ENCODE measurements at places on chromosomes 16 and 17.
A peak's percentile ranks its signal among the peaks of the same experiment; 100 is the strongest.

GRCh38 chr17:3594051-3594800 lies 15.0 kb downstream of the TRPV1 start:
- DNase-seq: no peak

DNA sequence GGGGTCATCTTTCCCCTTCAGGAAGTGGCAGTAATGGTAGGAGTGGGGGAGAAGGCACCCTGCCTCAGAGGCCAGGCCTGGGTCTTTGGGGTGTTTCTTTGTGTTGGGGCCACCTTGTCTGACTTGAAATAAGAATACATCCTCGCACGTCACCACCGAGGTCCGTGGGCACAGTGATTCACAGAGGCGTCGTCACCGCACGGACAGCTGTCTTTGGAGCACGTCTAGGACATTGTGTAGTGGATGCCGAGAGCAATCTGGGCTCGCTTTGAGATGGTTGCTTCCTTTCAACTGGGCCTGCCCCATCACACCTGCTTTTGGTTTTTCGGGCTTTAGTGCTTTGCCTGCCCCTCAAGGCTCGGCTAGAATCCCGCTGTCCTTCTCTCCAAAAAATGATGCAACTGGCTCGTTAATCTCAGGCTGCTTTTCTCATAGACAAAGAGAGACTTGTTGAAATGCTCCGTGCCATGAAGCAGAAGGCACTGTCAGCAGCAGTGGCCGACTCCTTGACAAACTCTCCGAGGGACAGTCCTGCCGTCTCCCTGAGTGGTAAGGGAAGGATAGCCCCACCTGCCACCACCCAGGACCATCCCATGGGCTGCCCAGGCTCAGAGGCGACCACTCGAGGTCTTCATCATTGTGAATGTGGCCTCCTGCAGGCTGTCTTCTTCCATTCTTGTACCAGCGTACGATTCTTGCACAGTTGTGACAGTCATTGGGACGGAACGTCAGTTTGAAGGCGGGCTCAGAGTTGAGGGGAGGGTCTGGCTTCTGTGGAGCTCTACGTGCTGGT lies 24.0 kb downstream of the GINS2 start:
- DNase-seq: no peak

GRCh38 chr16:88691924-88692560 lies 5.7 kb upstream of the SNAI3 start:
- DNase-seq: no peak

DNA sequence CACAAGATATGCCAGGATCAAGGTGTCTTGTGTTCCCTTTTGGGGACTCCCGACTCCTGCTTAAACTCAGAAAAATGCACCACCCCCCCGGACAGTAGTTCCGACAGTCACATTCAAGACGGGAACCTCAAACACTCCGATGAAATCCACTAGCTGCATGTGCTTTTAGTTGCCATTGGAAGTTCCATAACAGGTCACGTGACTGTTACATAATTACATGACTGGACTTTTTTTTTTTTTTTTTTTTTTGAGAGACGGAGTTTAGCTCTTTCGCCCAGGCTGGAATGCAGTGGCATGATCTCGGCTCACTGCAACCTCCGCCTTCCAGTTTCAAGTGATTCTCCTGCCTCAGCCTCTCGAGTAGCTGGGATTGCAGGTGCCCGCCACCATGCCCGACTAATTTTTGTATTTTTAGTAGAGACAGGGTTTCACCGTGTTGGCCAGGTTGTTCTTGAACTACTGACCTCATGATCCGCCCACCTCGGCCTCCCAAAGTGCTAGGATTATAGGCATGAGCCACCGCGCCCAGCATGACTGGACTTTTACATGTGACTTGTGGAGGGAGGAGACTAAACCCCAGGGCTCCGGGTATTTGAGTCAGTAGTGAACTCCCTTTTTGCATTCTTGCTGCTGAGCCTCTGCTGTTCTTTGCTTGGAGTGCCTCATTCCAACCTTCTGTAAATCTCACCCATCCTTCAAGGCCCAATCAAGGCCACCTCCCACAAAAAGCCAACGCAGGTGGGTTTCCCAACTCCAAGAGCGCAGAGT lies 1.6 kb downstream of the SIRT7 start:
- DNase-seq: no peak

DNA sequence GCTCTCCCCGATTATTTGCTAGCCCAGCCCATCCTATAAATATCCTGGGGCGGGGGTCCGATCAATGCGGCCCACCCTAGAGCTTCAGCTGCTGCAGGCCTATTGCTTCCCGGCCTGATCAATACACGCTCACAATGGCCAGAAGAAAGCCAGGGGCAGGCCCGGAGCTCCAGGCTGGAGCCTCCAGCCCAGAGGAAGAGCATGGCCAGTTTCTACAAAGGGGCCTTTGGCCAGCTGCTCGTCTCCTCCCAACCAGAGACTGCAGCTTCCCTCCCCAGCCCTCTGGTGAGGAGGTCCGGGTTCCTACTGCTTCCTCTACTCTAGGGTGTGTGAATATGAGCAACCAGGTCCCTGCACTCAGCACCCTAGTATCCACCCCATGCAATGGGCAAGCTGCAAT lies 36.7 kb downstream of the SALL1 start:
- no peak for DNase-seq

DNA sequence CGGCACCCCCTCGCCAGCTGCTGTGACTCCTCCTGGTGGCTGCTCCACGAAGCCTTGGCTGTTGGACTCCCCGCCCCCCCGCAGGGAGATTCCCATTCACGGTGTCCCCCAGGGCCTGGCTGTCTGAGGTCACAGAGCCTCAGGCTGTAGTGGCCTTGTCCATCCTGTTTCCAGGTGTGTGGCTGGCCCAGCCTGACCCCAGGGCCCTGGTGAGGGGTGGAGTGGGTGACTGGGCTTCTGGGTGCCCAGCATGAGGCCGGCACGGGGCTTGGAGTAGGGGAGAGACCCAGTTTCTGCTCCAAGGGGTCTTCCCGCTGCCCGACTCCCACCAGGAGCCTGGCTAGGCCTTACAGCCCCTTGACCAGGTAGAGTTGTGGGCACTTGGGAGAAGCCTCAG lies 10.4 kb downstream of the PRSS27 start:
- DNase-seq: no peak

- no peak for DNase-seq
Observed at GRCh38 chr17:8413328-8413727, 15.7 kb upstream of the RNF222 start.

- DNase-seq: no peak
Observed at GRCh38 chr17:8056232-8056975, 17.5 kb downstream of the ALOX15B start.

DNA sequence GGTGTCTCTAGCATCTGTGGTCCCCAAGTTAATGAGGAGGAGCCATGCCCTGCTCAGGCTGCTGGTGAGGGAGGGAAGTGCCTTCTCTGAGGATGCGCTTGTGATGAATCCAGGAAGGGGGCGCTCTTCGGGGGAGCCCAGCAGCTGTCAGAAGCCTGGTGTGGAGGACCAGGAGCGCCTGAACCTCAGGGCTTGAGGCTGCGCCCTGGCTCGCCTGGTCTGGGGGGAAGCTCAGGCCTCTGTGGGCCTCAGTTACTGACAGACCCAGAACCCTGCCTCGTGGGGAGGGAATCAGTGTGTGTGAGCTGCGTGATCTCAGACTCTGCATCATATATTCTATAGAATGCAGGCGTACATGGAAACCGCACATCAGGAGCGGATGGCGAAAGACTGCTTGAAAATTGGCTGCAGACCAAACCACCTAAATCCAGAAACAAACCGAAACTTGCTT lies 126.1 kb downstream of the SEC14L1 start:
- DNase-seq: no peak

DNA sequence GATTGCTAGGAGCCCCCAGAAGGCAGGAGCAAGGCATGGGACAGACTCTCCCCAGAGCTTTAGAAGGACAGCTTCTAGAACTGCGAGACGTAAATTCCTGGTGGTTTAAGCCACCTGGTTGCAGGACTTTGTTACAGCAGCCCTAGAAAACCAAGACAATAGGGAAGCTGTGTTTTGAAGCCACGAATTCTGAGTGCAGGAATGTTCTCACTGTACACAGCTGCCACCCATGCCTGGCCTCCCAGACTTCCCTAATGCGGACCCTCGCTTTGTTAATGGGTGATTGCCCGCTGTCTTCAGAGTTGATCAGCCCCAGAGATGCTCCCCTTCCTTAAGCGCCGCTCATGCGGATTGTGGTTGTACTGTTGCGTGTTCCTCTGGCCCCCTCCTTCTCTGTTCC lies 177.1 kb downstream of the MSI2 start:
- DNase-seq: no peak

DNA sequence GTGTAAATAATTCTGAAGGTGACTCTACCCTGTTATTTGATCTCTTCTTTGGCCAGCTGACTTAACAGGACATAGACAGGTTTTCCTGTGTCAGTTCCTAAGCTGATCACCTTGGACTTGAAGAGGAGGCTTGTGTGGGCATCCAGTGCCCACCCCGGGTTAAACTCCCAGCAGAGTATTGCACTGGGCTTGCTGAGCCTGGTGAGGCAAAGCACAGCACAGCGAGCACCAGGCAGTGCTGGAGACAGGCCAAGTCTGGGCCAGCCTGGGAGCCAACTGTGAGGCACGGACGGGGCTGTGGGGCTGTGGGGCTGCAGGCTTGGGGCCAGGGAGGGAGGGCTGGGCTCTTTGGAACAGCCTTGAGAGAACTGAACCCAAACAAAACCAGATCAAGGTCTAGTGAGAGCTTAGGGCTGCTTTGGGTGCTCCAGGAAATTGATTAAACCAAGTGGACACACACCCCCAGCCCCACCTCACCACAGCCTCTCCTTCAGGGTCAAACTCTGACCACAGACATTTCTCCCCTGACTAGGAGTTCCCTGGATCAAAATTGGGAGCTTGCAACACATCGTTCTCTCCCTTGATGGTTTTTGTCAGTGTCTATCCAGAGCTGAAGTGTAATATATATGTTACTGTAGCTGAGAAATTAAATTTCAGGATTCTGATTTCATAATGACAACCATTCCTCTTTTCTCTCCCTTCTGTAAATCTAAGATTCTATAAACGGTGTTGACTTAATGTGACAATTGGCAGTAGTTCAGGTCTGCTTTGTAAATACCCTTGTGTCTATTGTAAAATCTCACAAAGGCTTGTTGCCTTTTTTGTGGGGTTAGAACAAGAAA lies 5.1 kb downstream of the STH start:
- peak; percentile 61 for DNase-seq

DNA sequence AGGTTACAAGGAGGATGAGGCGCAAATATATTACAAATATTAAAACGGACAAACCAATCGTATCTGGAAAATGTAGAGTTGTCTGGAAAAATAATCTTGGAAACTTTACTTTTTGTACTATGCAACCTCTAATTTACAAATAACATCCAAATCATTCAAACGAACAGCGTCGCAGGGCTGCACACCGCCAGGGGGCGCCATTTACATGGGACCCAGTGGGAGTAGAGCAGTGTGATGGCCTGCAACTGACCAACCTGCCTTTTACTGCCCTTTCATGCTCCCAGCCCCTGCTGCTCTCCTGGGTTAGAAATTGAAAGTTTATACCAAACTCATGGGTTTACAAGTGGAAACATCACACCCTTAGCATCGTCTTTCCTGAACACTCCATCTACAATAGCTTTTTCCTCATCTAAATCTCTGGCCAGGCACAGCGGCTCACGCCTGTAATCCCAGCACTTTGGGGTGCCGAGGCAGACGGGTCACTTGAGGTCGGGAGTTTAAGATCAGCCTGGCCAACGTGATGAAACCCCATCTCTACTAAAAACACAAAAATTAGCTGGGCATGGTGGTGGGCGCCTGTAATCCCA lies 10.0 kb downstream of the PITPNC1 start:
- DNase-seq: peak; percentile 43

GRCh38 chr17:75061618-75062017 lies 14.6 kb downstream of the KCTD2 start:
- no peak for DNase-seq

- DNase-seq: no peak
Observed at GRCh38 chr17:37019117-37019740, 70.5 kb downstream of the AATF start.

- DNase-seq: no peak
Observed at GRCh38 chr17:1598399-1599095, 30.1 kb downstream of the SLC43A2 start.

DNA sequence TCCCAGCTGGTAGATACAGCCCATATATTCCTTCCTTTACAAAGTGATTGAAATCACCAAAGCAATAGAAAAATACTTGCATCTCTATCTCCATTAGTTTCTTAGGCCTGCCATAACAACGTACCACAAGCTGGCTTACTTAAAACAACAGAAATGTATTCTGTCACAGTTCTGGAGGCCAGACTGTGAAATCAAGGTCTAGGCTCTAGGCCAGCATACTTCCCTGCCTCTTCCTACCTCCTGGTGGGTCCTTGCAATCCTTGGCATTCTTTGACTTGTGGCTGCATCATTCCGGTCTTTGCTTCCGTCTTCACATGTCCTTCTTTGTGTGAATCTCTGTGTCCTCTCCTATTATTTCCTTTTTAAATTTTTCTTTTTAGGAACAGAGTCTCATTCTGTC lies 62.5 kb downstream of the ERCC4 start:
- DNase-seq: no peak

GRCh38 chr17:80393961-80394360 lies 21.0 kb upstream of the ENDOV start:
- DNase-seq: no peak

GRCh38 chr16:27691721-27692120 lies 141.8 kb downstream of the KATNIP start:
- no peak for DNase-seq

GRCh38 chr17:34203018-34203638 lies 52.0 kb upstream of the CCL2 start:
- no peak for DNase-seq

- no peak for DNase-seq
Observed at GRCh38 chr17:63665527-63666214, 34.3 kb downstream of the LIMD2 start.

GRCh38 chr17:2240541-2240940 lies 63.0 kb downstream of the SMG6 start:
- DNase-seq: no peak

DNA sequence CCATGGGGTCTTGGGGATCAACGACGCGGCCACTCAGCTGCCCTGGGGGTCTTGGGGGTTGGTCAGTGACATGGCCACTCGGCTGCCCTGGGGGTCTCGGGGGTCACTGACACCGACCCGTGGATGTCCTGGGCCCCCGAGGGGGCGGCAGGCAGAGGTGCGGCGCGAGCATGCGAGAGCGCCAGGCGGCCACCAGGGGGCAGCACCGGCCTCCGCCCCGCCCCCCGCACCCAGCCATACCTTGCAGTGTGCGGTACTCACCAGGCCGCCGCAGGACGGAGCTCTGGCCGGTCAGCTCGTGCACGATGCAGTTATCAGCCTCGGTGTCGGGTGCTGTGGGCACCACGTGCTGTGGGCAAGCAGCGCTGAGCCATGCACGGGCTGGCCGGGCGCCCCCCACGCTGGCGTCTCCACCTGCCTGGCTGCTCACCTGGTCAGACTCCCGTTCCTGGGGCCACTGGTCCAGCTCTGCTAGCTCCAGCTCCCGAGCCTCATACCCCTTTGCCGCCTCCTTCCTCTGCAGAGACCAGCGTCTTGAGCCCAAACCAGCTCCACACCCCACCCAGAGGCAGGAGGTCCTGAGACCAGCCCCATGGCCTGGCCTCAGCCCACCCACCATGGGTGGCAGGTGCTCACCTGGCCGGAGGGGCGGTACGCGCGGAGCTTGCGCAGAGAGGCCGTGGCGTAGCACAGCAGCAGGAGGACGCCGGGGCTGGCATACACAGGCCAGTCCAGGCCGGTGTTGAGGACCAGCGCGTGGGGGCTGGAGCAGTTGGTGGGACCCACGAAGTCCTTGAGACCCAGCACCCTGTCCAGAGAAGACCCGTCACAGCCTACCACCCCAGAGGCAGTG lies 31.2 kb downstream of the CTU2 start:
- no peak for DNase-seq

GRCh38 chr17:55398689-55399088 lies 22.9 kb downstream of the MMD start:
- no peak for DNase-seq

- DNase-seq: no peak
Observed at GRCh38 chr17:40562838-40563219, 2.4 kb downstream of the CCR7 start.

Measured in NCI-H2029 treated with DMSO at 0.1 percent for 48 hours (cell line).